ENCODE measurements at places on chromosomes 6 and 20.

- no peak for DNase-seq
These were observed 1.1 kb upstream of the TRAM2 start for GRCh38 chr6:52577778-52578463.

- DNase-seq, result no peak
These were observed 109.1 kb upstream of the ENPP5 start for GRCh38 chr6:46279874-46280273.

DNA sequence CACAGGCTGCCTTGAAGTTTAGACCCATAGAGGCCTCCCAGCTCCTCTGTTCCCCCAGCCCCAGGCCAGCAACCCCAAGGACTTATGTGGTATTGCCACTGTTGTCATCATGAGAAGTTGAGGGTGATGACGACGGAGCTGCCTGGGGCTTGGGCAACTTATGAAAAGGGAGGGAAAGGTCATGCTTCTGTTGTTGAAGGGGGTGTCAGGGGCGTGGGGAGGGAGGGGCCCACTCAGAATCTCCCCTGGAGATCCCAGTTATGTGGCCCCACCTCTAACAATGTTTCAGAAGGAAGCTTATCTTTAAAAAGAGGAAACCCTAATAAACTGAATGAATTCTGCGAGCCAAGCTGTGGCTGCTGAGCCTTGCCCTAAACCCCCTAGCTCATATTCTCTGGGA lies 4.2 kb downstream of the ADTRP start:
- no peak for DNase-seq

DNA sequence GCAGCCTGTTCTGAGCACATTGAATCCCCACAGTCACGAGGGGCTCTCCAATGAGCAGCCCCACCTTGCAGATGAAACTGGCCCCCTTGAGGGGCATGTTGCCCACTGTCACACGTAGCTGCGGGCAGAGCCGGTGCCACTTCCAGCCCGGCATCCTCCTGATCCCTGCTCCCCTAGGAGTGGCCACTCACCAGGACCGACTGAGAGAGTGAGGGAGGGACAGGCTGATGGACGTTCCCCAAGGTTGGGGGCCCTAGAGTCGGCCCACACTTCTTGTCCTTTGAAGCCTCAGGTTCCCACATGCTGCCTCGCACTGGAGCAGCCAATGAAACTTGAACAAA lies 10.5 kb downstream of the ENTPD6 start:
- DNase-seq, result no peak

GRCh38 chr20:997486-997885 lies 4.6 kb downstream of the RSPO4 start:
- no peak for DNase-seq

- no peak for DNase-seq
These were observed 441.3 kb downstream of the GJA1 start for GRCh38 chr6:121876721-121877120.

- no peak for DNase-seq
These were observed 103.2 kb upstream of the CD93 start for GRCh38 chr20:23189341-23189740.

- no peak for DNase-seq
These were observed 261.4 kb upstream of the IRAK1BP1 start for GRCh38 chr6:78605909-78606446.

- DNase-seq, result no peak
These were observed at the start of gene TSPO2 for GRCh38 chr6:41042226-41043055. Gene TSPO2, plus strand, starts transcription at chr6:41042467. Its CDS starts 519 bp downstream, at chr6:41042986.

GRCh38 chr20:9329355-9330101 lies 184.9 kb upstream of the LAMP5 start:
- no peak for DNase-seq

Measured in NCI-H1436 (cell line).